ENCODE measurements at places on chromosomes 7 and 10. TPM values are rescaled to one million over a fixed set of nuclear protein-coding genes. Genes with fewer than 3 reads are reported as not detected.

The DKK1 gene
- total RNA-seq, result not detected

The LOXL4 gene
- 5.1 TPM for total RNA-seq

The MYO1G gene
- total RNA-seq, result 28.4 TPM

The GRID2IP gene
- 0.49 TPM for total RNA-seq

The THSD7A gene
- 6.8 TPM for total RNA-seq

The KMT2C gene
- total RNA-seq, result 60.5 TPM

The SUGCT gene
- total RNA-seq, result 1.7 TPM

The PDE1C gene
- 38.8 TPM for total RNA-seq

The HTRA1 gene
- 33.8 TPM for total RNA-seq

The OR6V1 gene
- not detected for total RNA-seq

The FKBP14 gene
- total RNA-seq, result 4.2 TPM

The MYL10 gene
- not detected for total RNA-seq

The NYAP1 gene
- 0.15 TPM for total RNA-seq

The ASZ1 gene
- not detected for total RNA-seq

The OR13A1 gene
- not detected for total RNA-seq

The ARID5B gene
- total RNA-seq, result 20.2 TPM

The ACHE gene
- total RNA-seq, result 1.3 TPM

The TRIM73 gene
- total RNA-seq, result 2.4 TPM

The AGR2 gene
- 21.9 TPM for total RNA-seq

The TUBB8 gene
- total RNA-seq, result not detected
